ENCODE measurements at places on chromosomes 6 and 20. TPM values are rescaled to one million over a fixed set of nuclear protein-coding genes. Genes with fewer than 3 reads are reported as not detected.

BEND3 gene
- 1.7 TPM for total RNA-seq

- no peak overlapping the region for H3K4me3 ChIP-seq
- H3K4me1 ChIP-seq: no peaks in the 10 kb centered on the region
- H3K36me3 ChIP-seq: no peaks in the 10 kb centered on the region
- H3K27ac ChIP-seq: no peak overlapping the region
Observed at GRCh38 chr6:26350858-26351543, 14.0 kb upstream of the BTN3A2 start.

DNA sequence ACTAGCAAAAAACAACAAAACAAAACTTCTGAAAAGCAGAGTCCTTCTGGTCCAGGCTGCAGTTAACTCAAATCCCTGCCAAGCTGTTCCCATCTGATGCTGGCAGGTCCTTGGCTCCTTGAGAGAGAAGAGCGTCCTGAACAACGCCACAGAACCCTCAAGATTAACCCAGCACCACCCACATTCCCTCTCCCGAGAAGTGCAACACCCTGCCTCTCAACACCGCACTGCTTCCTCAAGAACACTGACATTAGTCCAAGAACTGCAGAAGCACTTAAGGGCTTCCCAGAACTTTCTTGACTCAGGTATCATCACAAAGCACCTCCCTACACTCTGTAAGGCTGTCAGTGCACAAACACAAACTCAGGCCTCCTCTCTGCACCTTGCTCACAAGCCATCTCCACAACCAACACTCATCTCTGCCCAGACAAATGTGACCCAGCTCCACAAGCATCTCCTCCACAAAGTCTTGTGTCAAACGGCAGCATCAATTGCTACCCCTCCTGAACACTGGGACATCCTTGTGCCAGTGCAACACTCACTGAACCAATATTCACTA is 7.5 kb downstream of the MRPL14 start:
- no peak overlapping the region for H3K27ac ChIP-seq
- peaks cover 44% of the 10 kb centered on the region for H3K4me1 ChIP-seq
- H3K4me3 ChIP-seq: no peak overlapping the region
- no peak for DNase-seq
- no peaks in the 10 kb centered on the region for H3K27me3 ChIP-seq

GRCh38 chr6:139436200-139436956 is 61.9 kb upstream of the CITED2 start:
- no peaks in the 10 kb centered on the region for H3K36me3 ChIP-seq
- H3K27ac ChIP-seq: no peak overlapping the region
- DNase-seq: no peak
- no peak overlapping the region for H3K4me3 ChIP-seq

DNA sequence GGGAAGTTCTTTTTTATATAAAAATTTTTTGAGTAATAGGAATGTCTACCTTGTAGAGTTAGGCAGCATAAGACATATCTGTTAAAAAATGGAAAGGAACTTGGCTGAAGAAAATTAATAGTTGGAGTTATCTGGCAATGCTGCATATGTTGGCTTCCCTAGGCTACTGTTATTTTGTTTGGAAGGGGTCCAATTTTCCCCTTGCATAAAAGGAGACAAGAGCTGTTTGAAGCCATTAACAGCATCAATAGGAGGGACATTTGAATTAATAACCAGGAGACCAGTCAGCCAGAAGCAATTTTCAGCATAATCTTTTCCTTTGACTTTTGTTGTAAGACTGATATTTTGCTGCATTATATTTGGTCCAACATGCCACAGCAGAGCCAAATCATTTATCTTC is 80.9 kb upstream of the TAB2 start:
- no peak overlapping the region for H3K4me3 ChIP-seq
- no peaks in the 10 kb centered on the region for H3K4me1 ChIP-seq
- H3K27me3 ChIP-seq: no peaks in the 10 kb centered on the region
- no peaks in the 10 kb centered on the region for H3K36me3 ChIP-seq
- no peak overlapping the region for H3K27ac ChIP-seq
- no peak for DNase-seq

DNA sequence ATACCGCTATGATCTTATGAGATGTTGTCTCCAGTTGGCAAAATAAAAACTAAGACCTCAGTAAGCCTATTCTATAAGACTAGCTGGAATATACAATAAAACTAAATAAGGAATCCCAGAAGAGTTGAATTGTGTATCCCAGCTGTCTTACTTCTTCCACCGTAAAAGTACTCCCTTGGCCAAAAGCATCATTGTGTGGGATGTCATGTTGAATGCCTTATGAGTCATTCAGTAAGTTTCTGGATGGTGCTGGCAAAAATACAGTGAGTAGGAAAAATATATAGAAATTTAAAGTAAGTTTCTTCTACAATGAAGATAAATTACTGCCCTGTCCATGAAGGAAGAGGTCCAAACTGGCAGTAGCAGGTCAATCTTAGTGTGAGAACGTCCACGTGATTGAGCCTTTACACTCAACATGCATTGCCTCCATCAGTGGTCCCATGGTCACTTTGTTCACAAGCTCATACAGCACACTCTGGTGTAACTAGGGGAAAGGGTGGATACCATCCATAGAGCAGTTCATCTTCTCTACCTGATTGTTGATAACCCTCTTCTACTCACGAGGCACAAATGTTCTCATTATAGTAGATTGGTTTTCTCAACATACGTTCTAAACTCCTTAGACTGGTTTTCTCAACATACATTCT is 13.7 kb upstream of the ZNF318 start:
- no peaks in the 10 kb centered on the region for H3K36me3 ChIP-seq
- no peak overlapping the region for H3K4me3 ChIP-seq
- no peak for DNase-seq

GRCh38 chr20:1855109-1855508 is 40.1 kb upstream of the SIRPA start:
- H3K36me3 ChIP-seq: no peaks in the 10 kb centered on the region
- H3K4me3 ChIP-seq: no peak overlapping the region
- H3K27ac ChIP-seq: no peak overlapping the region
- no peaks in the 10 kb centered on the region for H3K4me1 ChIP-seq
- H3K27me3 ChIP-seq: no peaks in the 10 kb centered on the region

DNA sequence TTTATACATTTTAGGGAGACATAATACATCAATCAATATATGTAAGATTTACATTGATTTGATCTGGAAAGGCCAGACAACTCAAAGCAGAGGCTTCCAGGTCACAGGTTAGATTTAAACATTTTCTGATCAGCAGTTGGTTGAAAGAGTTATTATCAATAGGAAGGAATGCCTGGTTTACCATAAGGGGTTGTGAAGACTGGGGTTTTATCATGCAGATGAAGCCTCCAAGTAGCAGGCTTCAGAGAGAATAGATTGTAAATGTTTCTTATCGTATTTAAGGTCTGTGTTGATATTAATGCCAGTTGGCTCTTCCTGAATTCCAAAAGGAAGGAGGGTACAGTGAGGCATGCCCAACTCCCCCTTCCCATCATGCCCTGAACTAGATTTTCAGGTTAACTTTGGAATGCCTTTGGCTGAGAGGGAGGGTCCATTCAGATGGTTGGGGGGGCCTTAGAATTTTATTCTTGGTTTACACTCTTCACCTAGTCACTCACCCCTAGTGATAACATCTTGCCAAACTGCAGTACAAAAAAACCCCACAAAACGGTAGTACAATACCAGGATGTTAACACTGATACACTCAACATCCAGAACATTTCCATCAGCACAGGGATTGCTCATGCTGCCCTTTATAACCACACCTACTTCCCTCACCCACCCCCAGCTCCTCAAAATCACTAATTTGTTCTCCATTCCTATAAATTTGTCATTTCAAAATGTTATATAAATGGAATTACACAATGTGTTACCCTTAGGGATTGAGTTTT is 259.6 kb upstream of the PLN start:
- H3K27ac ChIP-seq: no peak overlapping the region
- no peaks in the 10 kb centered on the region for H3K27me3 ChIP-seq
- H3K4me3 ChIP-seq: no peak overlapping the region
- no peaks in the 10 kb centered on the region for H3K36me3 ChIP-seq
- DNase-seq: no peak

GRCh38 chr20:51196991-51197651 is 174.2 kb upstream of the KCNG1 start:
- no peak overlapping the region for H3K4me3 ChIP-seq
- no peaks in the 10 kb centered on the region for H3K4me1 ChIP-seq
- no peaks in the 10 kb centered on the region for H3K36me3 ChIP-seq
- DNase-seq: no peak

All from liver (tissue), 10 donors.